ENCODE measurements at places on chromosomes 7 and 10. TPM values are rescaled to one million over a fixed set of nuclear protein-coding genes. Genes with fewer than 3 reads are reported as not detected.

ZNF488 gene
- total RNA-seq: 0.16 TPM

DNA sequence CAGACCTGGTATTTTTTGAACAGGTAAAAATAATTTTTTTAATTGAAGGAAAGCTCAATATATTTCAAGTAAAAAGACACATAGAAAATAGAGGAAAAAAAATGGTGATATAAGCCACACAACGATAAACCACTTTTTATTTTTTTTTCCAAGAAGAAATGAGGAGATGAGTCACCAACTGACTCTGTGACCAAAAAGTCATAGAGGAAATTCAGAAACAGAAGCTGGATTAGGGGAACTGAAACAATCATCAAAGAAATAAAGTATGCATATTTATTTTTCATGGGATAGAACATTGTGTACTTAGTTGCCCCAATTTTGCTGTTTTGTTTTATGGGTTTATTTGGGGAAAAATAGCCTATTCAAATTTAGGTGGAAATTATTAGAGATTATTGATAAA is 176.8 kb upstream of the AGR3 start:
- no peak for DNase-seq

GRCh38 chr10:12568391-12569009 is 219.2 kb downstream of the CAMK1D start:
- no peak for DNase-seq

GRCh38 chr10:86167121-86167761 is 199.4 kb downstream of the GRID1 start:
- DNase-seq: no peak

GRCh38 chr10:16929069-16929468 is 111.8 kb upstream of the RSU1 start:
- DNase-seq: no peak

TCAF2 gene
- total RNA-seq: 0.88 TPM

PPP1R3A gene
- total RNA-seq: not detected

- DNase-seq: no peak
Observed at GRCh38 chr10:115706488-115707076, 566.4 kb downstream of the GFRA1 start.

DNA sequence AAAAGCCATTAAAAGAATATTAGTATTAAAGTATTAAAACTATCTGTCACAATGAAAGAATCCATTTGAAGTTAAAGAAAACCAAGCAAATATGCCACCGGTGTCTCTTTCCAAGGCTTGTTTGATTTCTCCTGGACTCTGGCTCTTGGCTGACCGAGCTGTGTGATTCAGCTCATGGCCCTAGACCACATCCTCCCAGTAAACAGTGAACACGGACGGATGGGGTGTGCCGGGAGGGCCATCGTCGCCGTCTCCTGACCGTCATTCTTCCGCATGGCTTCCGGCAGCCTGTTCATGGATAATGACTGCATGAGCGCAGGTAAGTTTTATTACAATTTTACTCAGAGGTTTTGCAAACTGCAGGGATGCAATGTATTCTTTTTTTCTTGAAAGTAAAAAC is 218.5 kb downstream of the DNAJB6 start:
- DNase-seq: no peak

PIK3AP1 gene
- total RNA-seq: 71.0 TPM

DNA sequence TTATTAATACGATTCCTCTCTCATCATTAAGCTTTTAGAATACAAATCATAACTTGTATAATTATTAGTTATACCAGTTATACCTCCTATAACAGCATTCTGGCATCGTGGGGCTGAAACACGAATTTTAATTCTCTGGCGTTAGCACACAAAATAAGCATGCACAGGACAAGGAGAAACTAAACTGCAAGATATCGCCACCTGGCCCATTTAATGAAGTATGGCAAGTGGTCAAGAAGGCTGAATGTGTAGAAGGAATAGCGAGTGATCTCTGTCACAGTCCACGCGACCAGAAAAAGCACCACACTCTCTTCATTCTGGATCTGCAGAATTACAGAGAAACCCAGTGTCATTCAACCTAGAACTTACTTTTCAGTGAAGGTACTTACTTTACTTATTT is 18.1 kb downstream of the HACD1 start:
- DNase-seq: no peak

- DNase-seq: no peak
Observed at GRCh38 chr7:111730476-111731300, 168.4 kb upstream of the IMMP2L start.

DNA sequence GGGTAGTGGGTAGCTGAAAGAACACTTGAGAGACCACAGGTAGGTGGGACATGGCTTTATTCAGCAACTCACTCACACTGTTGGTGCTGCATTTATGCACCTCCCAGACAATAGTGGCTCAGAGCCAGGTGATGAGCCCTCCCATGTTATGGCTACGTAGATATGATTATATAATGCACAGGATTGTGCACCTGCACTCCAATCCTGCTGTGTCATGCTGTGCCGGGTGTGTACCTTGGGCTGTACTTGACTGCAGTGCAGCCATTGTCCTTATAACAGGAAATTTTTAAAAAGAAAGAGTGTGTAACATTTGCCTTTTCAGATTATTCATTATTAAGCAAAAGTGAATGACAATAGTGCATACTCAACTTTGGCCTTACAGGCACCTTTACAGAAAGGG is 366.1 kb upstream of the BMPER start:
- DNase-seq: no peak

TMEM26 gene
- 0.04 TPM for total RNA-seq

GRCh38 chr10:121002586-121003205 is 151.5 kb downstream of the WDR11 start:
- DNase-seq: no peak

CHST15 gene
- total RNA-seq: 9.4 TPM

- peak; percentile 11 for DNase-seq
Observed at GRCh38 chr10:66192162-66192831, 733.5 kb upstream of the LRRTM3 start.

GNG11 gene
- total RNA-seq: 3.2 TPM

GFRA1 gene
- 1.7 TPM for total RNA-seq

GRCh38 chr7:43753843-43754242 is 4.6 kb upstream of the BLVRA start:
- DNase-seq: no peak

TAS2R4 gene
- total RNA-seq: 0.88 TPM

FAM180A gene
- total RNA-seq: 0.49 TPM

DNA sequence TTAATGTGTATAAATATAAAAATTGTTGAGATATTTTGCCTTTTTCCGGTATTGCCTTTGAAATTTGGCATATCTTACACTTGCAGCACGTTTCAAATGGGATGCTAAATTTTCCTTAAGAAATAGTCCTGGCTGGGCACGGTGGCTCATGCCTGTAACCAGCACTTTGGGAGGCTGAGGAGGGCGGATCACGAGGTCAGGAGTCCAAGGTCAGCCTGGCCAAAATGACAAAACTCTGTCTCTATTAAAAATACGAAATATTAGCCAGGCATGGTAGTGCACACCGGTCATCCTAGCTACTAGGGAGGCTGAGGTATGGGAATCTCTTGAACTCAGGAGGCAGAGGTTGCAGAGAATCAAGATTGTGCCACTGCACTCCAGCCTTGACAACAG is 220.2 kb downstream of the PTEN start:
- no peak for DNase-seq

DNA sequence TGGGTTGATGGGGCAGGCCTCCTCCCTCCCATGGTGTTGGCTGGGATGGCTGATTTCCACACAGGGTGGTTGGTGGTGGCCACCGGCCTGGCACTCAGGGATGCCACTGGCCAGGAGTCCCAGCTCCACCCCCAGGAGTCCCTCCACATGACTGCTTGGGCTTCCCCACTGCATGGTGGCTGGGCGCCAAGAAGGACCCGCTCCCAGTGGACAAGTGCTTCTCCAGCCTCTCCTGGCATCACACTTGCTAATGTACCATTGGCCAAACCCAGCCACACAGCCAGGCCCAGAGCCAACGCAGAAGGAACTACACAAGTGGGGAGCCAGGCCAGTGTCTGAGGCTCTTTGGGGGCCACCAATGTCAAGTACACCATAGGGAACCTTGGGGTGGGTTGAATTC is 73.6 kb upstream of the DNAAF5 start:
- no peak for DNase-seq

DNA sequence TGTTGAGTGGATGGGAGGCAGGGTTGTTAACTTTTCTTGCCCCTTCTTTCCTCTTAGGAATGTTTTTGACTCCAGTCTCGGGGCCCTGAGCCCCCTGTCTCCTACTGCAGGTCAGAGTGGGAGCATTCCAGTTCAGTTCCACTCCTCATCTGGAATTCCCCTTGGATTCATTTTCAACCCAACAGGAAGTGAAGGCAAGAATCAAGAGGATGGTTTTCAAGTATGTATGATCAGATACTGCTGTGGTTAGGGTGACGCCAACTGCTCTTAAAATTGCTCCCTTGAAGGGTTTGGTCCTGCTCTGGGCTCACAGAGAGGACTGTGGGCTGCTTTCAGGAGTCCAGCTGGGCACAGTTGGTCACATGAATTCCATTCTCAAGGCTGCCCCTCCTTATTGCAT is 22.0 kb downstream of the VWA2 start:
- no peak for DNase-seq

- DNase-seq: no peak
Observed at GRCh38 chr10:28768227-28768626, 90.9 kb downstream of the BAMBI start.

DNA sequence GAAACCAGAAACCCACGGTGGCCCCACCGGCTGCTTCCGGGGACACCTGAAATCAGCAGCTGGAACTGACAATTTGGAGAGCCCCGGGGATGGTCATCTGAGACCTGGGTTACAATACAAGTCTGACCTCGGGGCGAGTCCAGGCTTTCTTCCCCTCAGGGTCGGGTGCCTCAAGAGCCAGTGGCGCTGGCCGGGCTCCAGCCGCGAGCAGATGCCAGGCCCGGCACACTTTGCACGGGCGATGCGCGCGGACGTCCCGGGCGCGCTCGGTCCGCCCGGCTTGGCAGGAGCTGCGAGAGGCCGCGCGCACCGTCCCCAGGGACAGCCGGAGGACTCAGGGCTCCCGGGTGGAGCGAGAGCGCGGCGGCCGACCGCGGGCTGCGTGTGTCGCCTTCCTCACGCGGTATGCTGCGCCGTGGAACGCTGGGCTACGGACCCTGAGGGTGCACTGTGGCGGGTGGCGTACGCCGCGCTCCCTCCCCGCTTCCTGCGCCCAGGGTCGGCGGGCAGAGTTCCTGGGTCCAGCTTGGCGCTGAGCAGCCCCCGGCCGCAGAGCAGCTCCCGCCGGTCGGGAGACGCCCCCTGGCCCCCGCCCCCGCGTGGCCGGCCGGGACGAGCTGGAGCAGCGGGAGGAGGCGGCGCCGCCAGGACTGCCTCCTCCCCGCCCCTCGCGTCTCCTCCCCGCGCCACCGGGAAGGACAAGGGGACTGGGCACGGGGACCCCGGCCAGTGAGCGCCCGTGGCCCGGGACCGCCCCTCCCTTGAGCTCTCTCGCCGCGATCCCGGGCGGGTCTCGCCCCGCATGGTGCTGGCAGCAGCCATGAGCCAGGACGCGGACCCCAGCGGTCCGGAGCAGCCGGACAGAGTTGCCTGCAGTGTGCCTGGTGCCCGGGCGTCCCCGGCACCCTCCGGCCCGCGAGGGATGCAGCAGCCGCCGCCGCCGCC is at the start of gene RBM20:
RBM20 (plus strand) TSS at position 684 of the 945 bp plus-strand sequence; CDS start at position 803, 119 bp downstream.
- peak; percentile 70 for DNase-seq

- DNase-seq: no peak
Observed at GRCh38 chr10:118723466-118723865, 31.3 kb downstream of the CACUL1 start.

DNA sequence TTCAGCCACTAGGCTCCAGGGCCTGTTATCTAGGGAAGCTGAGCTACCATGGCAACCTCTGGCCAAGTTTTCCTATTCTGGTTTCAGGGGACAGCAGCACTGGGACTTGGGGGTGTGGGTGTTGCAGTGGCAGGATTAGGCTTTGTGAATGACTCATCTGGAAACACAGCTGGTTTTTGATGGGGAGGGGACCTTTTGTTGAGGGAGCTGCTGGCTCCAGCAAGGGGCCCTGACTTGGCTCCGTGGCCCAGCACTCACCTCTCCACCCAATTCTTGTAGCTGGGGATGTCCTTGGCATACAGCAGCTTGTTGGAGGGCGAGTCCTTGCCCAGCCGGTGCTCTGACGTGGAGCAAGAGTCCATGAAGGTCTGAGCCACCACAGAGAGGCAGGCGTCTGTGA is 435.9 kb downstream of the PLXNA4 start:
- no peak for DNase-seq

GRCh38 chr10:78963074-78964034 is 105.4 kb upstream of the ZMIZ1 start:
- DNase-seq: no peak

DNA sequence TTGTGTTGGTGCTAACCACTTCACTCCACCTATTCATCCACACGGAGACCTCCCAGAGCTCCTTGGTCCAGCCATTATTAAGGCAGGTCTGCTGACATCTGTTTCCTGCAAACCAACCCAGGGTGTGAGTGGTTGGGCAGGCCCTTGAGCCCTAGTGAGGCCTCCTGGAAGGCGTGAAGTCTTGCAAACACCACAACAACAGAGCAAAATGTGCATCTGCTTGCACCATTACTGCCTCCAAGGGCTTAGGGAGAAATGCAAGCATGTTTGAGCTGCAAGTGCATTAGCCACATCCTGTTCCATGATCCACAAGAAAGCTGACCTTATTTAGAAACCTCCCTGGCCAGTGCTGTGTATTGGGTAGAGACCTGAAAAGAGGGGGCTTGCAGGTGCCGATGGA is 325.5 kb downstream of the GRID1 start:
- no peak for DNase-seq

ZP3 gene
- total RNA-seq: 12.8 TPM
